Stimulated activated CD4-positive, alpha-beta T cell treated with anti-CD3 and anti-CD28 coated beads, Interleukin-1b, Interleukin-23, amount 100 ng/mL, for 48 hours (primary cell): ENCODE measurements at places on chromosomes 7 and 10.

DNA sequence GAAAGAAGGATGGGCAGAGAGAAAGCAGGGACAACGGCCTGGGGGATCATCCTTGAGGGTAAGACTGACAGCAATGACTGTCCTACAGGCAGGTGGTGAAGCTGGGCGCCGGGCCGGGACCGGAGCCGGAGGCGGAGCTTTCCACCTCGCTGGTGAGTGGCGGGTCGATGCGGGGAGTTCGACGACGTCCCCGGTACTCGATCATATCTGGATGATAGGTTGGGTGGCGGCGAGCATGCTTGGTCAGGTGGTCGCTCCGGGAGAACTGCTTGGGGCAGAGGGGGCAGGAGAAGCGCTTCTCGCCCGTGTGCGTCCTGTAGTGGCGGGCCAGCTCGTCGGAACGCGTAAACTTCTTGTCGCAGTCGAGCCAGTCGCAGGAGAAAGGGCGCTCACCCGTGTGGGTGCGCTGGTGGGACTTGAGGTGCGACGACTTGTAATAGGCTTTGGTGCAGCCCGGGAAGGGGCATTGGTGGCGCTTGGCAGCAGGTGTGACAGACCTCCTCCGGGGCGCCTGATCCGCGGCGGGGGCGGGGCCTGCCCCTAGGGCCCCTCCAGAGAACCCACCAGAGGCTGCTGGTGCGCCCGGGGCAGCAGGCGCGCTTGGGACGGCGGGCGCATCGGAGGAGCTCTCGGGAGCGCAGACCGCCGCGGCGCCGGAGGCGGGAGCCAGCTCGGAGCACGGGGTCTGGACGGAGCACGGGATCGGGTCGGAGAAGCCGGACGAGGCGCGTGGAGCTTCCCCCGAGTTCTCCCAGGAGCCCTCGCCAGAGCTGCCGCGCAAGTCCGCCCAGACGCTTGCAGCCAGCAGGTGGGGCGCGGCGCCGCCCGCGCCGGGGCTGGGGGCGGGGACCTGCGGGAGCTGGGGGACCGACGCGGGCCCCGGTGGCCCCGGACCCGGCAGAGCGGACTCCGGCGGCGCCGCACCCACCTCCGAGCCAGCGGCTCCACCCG, 752 bp downstream of the KLF14 start:
- DNase-seq = peak; percentile 9

- no peak for DNase-seq
These were observed 22.8 kb downstream of the UNC5B start for GRCh38 chr10:71234970-71235685.

- no peak for DNase-seq
These were observed 18.5 kb downstream of the MYH16 start for GRCh38 chr7:99290980-99291607.

GRCh38 chr7:49780953-49781352, 7.5 kb downstream of the VWC2 start:
- no peak for DNase-seq

GRCh38 chr7:34530259-34530658, 127.8 kb upstream of the NPSR1 start:
- no peak for DNase-seq

DNA sequence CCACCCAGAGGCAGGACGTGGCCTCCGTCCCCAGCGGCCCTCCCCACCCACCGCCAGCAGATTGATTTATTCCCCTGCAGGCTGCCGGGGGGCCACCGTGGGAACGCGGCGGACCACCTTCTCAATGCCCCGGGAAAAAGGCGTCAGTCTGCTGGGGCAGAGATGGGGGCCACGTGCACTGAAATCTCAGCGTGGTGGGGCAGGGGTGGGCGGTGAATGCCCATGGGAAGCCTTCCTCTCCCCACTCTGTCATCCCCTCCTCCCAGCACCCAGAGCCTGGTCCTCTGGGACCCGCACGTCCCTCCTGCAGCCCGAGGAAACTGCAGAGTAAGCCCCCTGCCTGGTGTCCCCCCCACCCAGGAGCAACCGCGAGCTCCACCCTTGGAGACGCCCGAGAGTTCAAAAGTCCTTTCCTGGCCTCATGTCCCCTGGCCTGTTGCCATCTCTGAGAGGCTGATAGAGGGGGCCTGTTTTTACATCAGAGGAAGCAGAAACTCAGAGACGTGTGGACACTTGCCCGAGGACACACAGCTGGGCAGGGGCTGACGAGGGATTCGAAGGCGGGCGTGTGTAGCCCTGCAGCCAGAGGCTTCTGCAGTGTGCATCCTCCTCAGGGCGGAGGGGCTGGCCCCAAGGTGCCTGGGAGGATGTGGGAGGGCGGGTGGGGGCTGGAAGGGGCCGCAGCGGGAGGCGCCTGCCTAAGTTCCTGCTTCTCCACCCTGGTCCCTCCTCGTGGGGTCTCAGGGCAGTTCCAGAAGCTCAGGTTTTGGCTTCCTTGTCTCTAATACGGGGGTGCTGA, 21.8 kb downstream of the UNCX start:
- no peak for DNase-seq

DNA sequence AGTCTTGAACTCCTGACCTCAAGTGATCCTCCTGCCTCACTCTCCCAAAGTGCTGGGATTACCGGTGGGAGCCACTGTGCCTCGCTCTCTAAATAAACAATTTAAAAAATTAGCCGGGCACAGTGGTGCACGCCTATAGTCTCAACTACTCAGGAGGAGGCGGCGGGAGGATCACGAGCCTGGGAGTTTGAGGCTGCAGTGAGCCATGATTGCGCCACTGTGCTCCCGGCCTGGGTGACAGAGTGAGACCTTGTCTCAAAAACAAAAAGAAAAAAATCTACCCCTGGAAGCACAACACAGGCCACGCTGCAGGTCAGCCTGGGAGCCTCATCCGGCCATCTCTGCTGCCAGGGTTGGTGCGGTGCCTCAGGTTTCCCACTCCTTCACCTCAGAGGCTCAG, 3.8 kb upstream of the EIF3B start:
- no peak for DNase-seq

DNA sequence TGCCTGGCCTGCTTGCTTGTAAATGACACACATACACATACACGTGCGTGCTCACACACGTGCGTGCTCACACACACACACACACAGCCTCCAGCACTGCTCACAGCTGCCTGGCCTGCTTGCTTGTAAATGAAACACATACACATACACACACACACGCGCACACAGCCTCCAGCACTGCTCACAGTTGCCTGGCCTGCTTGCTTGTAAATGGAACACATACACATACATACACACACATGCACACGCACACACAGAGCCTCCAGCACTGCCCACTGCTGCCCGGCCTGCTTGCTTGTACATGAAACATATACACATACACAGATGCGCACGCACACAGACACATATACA, 397.2 kb downstream of the PLXNA4 start:
- DNase-seq = no peak

- DNase-seq = no peak
These were observed 86.7 kb upstream of the GSDME start for GRCh38 chr7:24843821-24844434.

GRCh38 chr10:105150259-105150880, 509.3 kb downstream of the SORCS3 start:
- no peak for DNase-seq

DNA sequence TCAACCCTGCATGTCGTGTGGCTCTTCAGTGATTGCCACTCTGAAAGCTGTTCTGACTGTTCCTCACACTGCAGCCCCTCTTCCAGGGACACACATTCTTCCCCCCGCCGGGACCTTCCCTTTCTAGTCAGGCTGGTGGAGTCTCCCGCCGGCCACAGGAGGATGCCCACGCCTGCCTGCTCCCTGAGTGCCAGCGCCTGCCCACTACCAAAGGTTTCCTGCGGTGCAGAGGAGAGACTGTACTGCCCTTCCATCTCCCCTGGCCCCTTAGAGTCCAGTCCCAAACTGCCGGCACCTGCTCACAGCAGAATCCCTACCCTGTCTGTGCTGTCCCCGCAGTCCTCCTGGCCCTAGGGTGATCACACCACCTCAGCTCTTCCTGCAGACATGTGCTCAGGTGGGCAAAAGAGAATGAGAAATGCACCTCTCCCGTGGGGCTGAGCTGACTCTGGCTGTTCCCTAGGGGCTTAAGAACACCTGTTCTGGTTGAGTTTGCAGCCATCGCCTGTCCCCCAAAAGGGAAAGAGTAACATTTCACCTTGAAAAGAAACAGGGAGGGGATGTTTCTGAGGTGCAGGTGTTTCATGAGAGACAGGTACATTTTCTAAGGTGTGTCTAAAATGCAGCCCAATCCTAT, 1.4 kb downstream of the PODXL start:
- no peak for DNase-seq

GRCh38 chr7:40348126-40348728, 213.4 kb downstream of the SUGCT start:
- DNase-seq = no peak

DNA sequence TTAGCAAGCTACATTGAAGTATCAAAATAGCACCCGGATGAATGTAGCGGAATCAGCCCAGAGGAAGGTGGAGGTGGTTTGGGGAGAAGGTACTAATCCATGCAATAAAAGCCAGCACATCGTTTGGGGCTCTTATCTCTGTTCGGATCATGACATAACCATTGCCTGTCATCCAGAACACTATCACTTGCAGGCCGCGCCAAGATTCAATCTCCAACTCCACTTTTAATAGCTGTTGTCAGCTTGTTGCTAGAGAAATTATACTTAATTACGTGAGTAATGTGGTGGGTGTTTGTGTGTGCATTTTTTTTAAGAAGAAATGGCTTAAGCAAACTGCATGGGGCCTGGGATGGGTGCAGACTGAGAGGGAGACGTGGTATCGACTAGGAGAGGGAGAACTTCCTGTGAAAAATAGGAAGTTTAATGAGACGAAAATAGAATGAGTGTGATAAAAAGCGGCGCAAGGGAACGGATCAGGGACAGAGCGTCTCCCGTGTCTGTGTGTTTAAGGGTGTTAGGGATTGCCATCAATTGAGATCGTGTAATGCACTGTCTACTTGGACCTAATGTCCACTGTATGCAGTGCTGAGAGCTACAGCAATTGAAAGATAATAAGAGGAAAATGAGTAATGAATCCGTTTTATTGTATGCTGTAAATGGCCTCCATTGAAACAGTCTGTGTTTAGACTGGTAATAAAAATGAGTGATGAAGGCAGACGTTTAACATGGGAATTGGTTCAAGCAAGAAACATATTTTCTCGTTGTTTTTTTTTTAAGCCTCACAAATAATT, 27.6 kb upstream of the SFMBT2 start:
- no peak for DNase-seq

- DNase-seq = no peak
These were observed 641 bp upstream of the TPK1 start for GRCh38 chr7:144836545-144836842.
